ENCODE measurements at places on chromosomes 7 and 10.

DNA sequence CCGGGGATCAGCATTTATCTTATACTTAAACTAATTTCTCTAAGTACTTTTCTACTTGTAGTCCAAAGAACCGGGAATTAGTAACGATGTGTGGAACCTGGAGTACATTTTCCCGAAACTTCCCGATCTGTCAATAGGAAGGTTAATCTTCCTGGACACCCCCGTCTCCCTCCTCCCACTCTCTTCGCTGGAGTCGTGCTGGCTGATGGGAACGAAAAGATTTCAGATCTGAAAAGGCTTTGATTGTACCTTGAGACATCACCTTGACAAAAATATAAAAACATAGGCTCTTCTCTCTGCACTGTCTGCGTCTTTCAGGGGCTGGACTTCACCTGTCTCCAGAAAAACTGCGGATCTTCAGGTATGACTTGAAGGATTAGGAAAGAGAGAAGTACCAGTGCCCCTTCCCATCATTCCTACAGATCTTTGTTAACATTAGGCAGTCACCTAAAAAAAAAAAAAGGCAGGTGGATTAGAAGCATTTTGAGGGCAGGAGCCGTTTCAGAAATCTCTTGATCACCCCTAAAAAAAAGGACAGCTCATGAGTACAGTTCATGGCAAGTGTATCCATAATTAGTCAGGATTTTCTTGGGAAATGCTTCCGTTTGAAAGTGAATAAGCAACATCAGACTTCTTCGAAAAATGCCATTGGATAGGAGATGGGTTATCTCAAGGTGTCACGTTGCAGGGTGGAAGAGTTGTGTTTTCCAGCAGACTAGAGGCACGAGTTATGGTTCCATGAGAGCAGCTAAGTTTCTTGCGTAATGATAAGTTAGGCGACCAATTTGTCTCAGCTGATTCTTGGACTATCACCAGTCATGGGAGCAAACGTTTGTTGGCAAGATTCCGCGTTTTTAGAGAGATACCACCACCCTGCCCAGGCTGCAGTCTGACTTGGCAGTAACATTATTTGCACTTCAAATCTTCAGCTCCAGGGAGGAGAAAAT is 7.8 kb upstream of the BAMBI start:
- DNase-seq, result no peak

- DNase-seq, result no peak
Measured at GRCh38 chr10:85493703-85494102, 872.9 kb downstream of the GRID1 start.

DNA sequence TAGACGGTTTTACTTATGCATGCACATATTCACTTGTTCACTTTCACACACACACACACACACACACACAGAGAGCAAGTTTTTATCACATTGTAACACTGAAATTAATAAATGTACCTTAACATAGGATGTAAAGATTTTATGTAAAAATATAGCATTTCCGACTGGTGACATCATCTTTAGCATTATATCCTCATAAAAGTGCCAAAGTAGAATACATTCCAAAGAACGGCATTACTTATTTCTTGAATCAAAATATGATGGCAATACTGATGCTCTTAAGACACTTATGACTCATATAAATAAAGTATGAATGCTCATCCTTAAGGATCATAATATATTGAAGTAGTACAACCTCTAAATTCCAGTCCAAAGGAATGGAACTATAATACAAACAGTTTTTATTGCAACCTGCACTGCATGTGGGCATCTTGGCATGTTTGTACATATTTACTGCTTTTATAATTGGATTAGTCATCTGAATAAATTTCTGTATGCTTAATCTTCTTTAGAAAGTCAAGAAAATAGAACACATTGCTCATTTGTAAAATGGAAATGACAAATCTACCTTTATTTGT is 290.0 kb upstream of the SEMA3A start:
- DNase-seq, result no peak

GRCh38 chr7:107070710-107071109 is 26.2 kb downstream of the PRKAR2B start:
- no peak for DNase-seq

GRCh38 chr7:16063716-16064675 is 357.3 kb downstream of the CRPPA start:
- no peak for DNase-seq

- DNase-seq, result no peak
Measured at GRCh38 chr7:1978656-1979590, 253.8 kb downstream of the MAD1L1 start.

- DNase-seq, result no peak
Measured at GRCh38 chr7:123979876-123980275, 53.0 kb downstream of the TMEM229A start.

DNA sequence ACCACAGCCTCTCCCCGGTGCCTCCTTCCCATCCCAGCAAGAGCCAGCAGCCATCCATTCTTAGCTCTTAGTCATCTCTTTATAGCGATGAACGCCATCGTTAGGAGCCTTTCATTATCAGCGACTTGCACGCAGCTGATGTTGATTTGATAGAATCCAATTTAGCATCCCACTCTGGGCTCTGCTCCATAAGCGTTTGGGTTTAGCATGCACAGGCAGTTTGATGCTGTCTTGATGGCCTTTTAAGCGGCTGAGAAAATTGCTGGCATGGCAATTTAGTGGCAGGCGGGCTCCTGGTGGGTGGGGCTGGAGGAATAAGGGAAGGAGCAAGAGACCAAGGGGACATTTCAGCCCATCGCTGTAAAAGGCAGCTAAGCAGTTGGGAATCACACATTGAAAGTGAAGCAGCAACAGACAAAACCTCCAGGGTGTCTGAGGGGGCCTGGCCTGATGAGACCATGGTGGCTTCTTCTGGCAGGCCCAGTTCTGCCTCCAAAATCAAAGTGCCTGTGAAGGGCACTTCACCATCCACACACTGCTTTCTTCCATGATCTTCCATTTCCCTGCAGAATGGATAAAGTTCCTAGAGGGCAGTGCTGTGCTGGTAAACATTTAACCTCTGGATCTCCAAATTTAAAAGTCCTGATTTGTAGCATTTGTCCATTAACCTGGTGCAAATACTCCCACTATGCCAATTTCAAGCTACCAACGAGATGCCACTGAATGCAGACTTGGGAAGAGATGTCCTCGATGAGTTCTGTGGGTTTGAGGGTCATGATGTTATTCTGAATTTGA is 107.8 kb upstream of the PLXNA4 start:
- no peak for DNase-seq

All from activated naive CD8-positive, alpha-beta T cell treated with anti-CD3 and anti-CD28 coated beads, Interleukin-2, amount 50 U/mL, for 24 hours (primary cell).